ENCODE measurements at places on chromosomes 11 and 22. TPM values are rescaled to one million over a fixed set of nuclear protein-coding genes. Genes with fewer than 3 reads are reported as not detected.

RTN4RL2 gene
- total RNA-seq = not detected

OR4D5 gene
- total RNA-seq = not detected

TNNT3 gene
- not detected for total RNA-seq

DNA sequence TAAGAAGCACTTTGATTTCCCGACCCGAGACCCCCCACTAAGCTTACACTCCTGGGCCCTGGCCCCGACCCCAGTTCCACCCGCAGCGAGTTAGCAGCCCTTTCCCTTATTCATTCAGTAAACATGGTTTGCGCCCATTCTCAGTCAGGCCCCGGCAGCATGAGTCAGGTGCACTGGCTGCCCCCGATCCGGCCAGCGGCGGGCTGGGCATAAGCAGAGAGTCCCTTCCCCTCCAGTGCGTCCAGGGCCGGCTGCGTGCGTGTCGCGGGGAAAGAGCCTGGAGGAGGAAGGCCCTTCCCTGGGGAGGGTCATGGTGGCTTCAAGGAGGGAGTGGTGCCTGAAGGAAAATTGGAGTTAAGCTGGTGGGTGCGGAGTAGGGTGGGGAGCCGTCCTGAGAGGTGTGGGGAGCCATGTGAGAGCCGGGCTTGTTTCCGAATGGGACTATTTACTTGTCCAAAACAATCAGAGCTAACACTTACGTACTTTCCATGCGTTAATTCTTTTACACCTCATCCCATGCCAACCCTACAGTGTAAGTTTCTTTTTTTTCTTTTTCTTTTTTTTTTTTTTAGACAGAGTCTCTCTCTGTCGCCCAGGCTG, 657 bp downstream of the IGHMBP2 start:
- peak; percentile 6 for DNase-seq

DNA sequence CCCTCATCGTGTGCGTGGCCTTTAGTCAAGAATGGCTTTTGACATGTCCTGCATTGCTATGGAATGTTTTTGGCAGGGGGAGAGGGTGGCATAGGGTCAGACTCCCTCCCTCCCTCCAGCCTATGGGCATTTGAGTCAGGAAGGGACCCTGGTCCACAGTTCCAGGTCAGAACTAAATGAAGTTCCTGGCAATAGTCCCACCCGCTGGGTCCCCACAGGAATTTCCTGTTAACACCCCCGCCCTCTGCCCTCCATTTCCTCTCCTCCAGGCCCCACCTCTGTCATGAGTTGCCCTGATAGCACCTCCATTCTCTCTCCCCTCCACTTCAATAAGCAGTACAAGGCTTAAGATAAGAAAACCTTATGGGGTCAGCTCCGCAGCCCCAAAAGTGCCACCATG, 40.8 kb upstream of the LMO2 start:
- DNase-seq = no peak

GRCh38 chr11:94537031-94537600, 6.6 kb upstream of the FUT4 start:
- DNase-seq = no peak

- peak; percentile 93 for DNase-seq
Observed at GRCh38 chr11:93908689-93909088, 58.3 kb upstream of the VSTM5 start.

- DNase-seq = no peak
Observed at GRCh38 chr11:120149246-120149645, 11.3 kb upstream of the TRIM29 start.

DNA sequence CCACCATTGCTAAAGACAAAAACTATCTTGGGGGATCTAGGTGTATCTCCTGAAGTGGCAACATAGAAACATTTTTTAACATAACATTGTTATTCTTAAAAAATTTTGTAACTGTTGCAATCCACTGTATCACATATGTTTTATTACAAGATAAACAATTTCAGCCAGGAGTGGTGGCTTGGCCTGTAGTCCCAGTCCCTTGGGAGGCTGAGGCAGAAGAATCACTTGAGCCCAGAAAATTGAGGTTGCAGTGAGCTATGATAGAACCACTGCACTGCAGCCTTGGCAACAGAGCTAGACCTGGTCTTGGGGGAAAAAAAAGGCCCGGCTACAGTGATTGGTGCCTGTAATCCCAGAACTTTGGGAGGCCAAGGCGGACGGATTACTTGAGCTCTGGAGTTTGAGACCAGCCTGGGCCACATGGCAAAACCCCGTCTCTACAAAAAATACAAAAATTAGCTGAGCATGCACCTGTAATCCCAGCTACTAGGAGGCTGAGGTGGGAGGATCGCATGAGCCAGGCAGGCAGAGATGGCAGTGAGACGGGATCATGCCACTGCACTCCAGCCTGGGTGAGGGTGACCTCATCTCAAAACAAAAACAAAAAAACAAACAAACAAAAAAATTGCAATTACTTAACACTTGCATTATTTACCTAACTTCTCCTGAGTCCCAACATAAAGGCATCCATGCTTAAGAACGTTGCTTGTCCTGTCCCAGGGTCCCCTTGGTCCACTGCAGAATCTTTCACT, 1.5 kb upstream of the DEPDC5 start:
- DNase-seq = no peak

DNA sequence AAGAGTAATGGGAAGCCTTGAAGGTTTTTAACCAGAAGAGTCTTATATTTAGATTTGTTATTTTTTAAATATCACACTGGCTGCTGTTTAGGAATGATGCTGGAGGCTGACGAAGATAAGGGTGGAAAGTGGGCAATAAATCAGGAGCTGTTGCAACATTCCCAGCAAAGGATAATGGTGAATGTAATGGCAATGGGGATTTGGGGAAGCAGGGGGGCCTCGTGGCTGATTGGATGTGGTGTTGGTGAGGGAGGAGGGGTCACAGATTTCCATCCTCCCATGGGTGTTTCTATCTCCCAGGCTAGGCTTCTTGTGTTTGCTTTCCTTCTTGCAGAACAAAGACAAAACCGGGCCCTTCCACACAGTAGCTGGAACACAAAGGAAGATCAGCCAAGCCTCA, 80.8 kb downstream of the PIWIL4 start:
- no peak for DNase-seq

DNA sequence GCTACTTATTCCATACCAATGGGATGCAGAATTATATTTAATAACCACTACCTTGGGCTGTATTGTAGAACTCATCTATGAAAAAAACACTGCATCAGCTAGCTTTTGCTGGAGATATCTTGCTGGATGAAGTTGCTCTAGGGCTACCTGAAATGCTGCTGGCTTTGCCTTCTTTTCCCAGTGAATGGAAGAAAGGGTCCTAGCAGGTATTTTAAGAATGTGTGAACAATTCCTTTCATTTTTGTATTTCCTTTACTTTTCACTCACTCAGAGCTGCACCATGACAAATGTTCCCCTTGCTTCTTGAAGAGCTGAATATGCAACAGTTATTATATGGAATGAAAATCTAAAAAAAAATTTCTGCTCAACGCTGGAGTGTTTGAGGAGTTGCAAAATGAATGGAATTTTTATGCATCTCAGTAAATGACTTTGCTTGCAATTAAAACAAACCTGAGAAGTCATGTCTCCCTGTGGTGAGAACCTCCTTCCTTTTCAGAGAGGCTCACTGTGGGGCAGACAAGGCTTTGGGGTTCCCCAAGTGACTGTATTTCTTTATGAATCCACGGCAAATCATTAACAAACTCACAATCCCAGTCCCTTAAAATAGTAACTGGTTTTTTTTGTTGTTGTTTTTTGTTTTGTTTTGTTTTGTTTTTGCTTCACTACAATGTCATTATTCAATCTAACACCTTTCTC, 566.8 kb upstream of the KIRREL3 start:
- no peak for DNase-seq

- DNase-seq = no peak
Observed at GRCh38 chr11:24497831-24498230, 978 bp downstream of the LUZP2 start.
